ENCODE measurements at places on chromosomes 12 and 14.

DNA sequence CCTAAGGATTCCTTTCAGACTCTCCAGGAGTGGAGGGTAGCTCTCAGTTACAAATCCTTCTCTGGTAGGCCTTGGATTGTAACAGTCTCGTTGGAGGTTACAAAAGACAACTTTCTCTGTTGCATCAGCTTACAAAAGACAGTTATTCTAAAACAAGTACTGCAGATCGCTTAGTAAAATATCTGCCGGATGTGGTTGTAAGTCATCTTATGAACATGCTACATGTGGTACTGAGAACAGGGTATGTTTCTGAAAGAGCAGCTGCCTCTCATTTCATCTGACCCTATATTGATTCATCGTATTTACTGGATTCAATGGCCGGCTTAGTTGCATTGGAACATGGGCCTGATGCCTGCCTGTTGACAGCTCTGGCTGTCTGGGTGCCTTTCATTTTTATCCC lies 157.4 kb downstream of the PTCSC3 start:
- no peak for DNase-seq

- no peak for DNase-seq
Measured at GRCh38 chr12:132651444-132652100, 33.0 kb downstream of the P2RX2 start.

GRCh38 chr14:81178063-81178462 lies 42.7 kb downstream of the GTF2A1 start:
- no peak for DNase-seq

DNA sequence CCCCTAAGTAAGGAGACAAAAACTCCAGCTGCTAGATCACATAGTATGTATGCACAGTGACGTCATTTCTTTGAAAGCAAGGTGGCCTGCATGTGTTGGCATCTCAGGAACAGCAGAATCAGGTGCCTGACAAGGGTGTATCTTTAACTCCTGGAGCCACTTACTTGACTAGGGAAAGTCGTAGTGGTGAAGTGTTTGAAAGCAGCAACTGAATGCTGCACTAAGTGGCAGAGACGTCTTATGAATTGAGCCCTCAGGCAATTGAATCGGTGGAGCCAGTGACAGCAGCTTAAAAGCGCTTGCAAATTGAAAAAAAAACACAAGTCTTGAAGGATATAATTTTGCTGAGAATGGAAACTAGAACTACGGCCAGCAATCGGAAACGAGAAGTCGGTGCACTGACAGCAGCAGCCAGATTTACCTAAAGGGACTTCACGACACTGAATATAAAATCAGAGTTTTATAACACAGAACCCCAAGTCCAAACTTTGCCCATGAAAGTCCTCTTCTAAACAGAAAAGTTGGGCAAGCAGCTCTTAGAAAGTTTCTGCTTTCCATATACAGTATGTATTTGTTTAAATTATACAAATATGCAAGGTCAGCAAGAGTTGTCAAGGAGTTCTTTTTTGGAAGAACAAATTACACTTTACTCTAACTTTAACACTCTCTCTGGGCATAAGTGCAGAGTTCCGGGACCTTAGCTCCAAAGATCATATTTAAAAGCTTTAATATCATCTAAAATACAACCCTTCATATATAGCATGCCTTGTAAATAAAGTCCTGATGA lies 1.1 kb downstream of the IGF1 start:
- DNase-seq: no peak

DNA sequence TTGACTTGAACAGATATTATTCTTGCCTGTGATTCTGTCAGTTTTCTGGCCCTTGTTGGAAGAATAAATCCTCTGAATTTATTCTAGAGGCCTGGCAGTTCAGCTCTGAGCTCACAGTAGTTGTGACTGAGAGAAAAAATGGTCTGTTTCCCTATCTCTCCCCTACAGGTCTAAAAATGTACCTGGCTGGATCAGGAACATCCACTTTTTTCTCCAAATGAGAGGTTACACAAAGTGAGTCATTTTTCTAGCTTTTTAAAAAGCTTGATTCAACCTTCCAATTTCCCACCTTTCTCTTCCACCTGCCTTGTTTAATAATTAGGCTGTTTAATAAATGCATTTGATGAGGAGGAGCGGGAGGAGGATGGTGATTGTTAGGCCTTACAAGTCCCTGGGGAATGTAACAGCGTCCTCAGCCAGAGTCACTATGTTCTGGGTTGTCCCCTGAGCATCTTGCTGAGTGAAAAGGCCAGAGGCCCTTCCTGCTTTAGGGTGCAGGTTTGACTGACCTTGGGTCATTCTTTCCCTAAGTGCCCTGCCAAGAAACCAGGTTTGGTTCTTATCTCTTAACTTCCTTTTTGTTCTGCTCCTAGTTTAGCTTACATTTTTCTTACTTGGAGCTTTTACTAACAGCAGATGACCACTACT lies 91.7 kb upstream of the FUT8 start:
- DNase-seq: no peak

GRCh38 chr12:116450406-116450910 lies 108.7 kb upstream of the MAP1LC3B2 start:
- no peak for DNase-seq

DNA sequence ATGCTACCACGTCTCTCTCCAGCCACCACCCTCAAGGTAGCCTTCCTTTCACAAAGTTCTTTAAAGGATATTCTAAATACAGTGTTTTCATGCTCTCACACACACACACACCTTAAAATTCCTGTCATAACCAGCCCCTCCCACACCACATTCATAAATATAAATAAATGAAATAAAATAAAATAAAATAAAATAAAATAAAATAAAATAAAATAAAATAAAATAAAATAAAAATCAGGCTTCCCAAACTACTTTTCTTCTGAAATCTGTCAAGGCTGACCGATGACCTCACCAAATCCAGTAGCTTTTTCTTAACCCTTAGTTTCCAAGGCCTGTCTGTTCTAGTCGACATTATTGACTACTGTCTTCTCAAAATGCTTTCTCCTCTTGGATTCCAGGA lies 378.4 kb downstream of the SEC23A start:
- DNase-seq: no peak

DNA sequence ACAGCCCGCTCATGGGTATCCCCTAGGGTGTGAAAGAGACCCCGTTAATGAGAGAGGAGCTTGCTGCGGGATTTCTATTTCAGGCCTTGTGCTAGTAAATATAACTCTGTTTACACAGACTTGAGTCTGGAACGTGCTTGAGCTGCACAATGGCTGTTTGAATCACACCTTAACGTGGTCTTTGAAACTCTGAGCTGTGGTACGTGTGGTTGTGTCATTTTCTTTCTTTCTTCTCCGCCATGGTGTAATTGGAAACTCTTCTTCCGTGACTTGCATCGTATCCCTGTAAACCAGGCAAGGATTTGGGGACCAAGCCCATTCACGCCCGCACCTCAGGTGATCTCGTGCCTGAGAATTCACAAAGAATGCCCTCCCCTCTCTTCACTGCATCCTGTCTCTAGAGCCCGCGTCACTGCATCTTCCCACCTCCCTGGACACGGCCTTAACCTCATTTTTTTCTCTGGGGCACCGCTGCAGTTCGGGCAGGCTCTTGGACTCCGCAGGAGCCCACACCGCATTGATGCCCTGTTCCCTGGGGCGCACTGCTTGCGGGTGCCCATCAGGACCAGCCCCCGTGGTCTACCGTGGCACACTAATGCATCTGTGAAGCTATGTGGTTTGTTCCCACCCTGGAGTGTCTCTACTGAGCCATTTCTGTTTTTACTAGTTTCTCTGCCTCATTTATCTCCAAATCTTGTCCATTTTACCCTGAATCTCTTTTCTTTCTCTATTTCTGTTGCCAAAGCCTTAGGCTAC lies 78.4 kb upstream of the PARP11 start:
- no peak for DNase-seq

DNA sequence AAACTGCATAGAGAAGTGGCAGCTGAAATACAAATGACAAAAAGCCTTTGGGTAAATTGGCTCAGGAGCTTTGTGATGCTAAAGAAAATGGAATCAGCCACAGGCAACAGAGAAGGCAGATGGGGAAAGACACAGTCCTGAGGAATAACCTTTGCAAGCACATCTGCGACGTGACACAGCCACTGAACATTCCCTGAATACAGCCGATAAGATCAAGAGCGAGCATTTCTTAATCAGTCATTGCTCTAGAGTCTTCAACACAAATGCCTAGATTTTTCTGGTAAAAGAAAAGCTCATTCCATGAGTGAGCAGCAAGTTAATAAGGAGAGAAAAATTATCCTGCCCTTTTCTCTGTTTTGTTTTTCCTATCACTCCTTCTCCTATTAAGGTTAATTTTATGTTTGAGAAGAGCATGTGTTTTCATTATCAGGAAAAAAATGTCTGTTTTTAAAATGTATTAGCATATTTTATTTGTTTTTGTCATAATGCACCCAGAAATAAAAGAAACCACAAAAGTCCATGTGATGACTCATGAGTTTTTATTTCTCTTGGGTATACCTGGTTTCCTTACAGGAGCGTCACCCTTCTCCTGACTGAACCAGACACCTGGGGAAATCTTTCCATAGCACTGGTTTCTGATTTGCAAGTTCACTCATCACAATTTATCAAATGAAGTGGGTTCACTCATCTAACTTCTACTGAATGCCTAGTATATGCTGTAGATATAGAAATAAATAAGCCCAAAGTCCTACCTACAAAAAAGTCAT lies 45.4 kb upstream of the PCED1B start:
- DNase-seq: no peak

DNA sequence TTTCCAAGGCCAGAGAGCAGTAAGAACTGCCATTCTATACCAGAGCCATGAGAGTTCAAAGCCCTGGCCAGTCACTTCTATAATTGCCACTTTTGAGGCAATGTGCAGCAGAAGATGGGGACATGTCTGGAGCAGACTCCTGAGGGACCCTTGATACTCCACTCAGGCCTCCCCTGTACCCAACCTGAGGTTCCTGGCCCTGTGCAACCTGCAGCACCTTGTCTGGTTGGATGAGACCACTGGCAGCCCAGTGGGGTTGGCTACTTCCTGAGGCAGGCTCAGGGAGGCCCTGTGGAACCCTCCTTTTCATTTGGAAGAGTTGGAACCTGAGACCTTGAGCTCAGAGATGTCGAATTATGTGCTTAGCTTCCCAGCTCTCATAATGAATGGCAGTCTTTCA lies 54.4 kb downstream of the GALNT16 start:
- DNase-seq: no peak

- no peak for DNase-seq
Measured at GRCh38 chr14:22890416-22890815, 7.4 kb downstream of the REM2 start.

- no peak for DNase-seq
Measured at GRCh38 chr12:13099066-13099843, 4.2 kb downstream of the GSG1 start.

DNA sequence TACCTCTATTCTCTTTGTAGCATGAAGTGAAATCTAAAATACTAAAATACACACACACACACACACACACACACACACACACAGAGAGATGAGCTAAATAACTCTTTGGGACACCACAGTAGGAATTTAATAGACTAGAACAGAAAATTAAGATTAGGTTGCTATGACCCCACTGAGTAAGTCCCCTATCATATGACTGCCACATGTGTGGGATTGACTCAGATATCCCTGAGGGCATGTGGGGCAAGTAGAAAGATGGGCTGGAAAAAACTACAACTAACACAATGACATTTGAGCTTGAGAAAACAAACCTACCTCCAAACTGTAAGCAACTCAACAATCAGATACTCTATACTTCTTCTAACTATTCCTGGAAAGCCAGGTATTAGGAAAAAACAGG lies 27.0 kb downstream of the SLC25A21 start:
- DNase-seq: no peak

DNA sequence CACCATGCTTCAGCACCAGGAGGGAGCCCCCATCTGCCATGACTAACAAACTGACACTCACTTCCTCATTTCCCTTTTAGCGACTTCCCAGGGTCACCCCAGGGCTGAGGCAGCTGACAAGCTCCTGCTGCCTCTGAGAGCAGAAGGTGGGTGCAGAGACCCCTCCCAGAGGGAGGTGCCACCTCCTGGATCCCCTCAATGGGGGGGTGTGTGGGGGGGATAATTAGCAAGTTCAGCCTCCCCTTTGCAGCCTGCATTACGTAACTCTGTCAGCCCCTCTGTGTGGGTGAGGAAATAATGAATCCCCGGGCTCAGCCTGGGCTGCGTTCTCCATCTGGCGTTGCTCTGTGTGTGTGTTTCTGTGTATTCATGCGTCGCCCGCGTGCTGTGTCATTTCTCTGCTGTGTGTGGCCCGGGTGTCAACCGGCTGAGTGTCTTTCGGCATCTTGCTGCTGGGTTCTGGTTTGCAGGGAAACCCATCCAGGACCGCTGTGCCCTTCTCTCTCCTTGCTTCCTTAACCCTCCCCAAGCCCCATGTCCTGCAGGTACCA lies 28.0 kb downstream of the NOS1 start:
- DNase-seq: peak; percentile 87

GRCh38 chr12:110102255-110102654 lies 21.9 kb upstream of the IFT81 start:
- DNase-seq: peak; percentile 98

- DNase-seq: no peak
Measured at GRCh38 chr12:128684352-128684751, 139.4 kb downstream of the SLC15A4 start.

DNA sequence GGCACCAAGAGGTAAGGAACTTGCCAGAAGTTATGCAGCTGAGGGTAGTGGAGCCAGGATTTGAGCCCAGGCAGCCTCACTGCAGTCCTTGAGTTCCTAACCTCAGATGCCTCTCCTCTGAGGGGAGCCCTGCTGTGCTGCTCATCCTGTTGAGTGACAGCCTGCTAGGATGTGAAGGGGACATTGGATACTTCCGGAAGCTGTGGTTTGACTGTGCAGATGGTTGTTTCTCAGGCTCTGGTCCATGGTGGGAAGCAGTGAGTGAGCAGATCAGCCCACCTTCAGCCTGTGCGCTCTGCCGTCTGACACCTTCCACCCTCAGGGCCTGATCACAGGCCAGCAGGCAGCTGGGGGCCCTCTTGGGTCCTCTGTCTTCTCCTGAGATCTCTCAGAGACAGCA lies 253.2 kb downstream of the CACNA1C start:
- DNase-seq: peak; percentile 94

DNA sequence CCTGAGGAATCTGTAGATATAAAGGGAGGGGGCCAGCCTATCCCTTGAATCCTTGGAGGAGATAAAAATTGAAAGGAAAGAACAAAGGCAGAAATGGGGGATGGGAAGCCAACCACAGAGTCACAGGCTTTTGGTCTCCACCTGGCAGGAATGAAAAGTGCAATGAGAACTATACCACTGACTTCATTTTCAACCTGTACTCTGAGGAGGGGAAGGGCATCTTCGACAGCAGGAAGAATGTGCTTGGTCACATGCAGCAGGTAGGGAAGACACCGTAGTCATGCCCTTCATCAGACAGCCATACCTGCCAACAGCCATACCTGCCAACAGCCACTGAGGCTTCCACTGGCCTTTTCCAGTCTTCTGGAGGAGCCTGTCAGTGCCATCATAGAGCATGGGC lies 13.4 kb downstream of the ASB8 start:
- DNase-seq: no peak

DNA sequence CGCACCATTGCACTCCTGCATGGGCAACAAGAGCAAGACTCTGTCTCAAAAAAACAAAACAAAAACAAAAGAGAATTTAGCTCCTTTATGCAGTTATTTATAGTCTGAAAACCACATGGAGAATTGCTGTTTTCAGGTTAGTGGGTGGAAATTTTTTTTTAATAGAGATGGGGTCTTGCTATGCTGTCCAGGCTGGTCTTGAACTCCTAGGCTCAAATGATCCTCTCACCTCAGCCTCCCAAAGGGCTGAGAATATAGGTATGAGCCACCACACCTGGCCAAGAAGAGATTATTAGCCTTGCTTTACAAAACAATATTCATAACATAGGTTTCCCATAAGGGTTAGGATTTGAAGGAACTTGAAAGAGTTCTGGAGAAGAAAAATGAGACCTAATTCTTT lies 12.1 kb upstream of the SRP54 start:
- no peak for DNase-seq

- no peak for DNase-seq
Measured at GRCh38 chr14:67572608-67573007, 27.5 kb downstream of the PIGH start.

Measured in NCI-H524 (cell line).